ENCODE measurements at places on chromosomes 13 and 19.

DNA sequence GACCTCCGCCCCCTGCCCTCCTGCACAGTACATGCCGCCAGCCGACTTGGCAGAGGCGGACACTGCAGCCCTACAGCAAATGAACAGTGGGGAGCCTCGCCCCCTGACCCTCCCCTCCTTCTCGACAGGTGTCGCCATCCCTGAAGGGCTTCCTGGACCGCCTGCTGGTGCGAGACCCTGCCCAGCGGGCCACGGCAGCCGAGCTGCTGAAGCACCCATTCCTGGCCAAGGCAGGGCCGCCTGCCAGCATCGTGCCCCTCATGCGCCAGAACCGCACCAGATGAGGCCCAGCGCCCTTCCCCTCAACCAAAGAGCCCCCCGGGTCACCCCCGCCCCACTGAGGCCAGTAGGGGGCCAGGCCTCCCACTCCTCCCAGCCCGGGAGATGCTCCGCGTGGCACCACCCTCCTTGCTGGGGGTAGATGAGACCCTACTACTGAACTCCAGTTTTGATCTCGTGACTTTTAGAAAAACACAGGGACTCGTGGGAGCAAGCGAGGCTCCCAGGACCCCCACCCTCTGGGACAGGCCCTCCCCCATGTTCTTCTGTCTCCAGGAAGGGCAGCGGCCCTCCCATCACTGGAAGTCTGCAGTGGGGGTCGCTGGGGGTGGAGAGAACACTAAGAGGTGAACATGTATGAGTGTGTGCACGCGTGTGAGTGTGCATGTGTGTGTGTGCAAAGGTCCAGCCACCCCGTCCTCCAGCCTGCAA is 18.3 kb upstream of the NCCRP1 start:
- DNase-seq: no peak

GRCh38 chr13:43370842-43371241 is 347.5 kb downstream of the DNAJC15 start:
- no peak for DNase-seq

- DNase-seq: no peak
Measured at GRCh38 chr19:2413629-2414028, 13.8 kb downstream of the TIMM13 start.

GRCh38 chr13:21675095-21675991 is 4.5 kb downstream of the FGF9 start:
- peak; percentile 46 for DNase-seq

GRCh38 chr13:74868049-74868448 is 613.9 kb downstream of the TBC1D4 start:
- no peak for DNase-seq

DNA sequence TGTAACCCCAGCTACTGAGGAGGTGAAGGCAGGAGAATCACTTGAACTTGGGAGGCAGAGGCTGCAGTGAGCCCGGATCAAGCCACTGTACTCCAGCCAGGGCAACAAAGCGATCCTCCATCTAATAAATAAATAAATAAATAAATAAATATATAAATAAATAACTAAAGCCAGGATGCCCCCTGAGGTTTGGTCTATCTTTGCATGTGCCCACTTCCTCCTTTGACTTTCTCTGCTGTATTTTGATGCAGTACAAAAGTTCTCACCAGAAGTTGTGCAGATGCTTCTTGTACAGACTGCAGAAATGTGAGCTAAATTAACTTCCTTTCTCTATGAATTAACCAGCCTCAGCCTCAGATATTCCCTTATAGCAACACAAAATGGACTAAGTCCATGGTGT is 6.5 kb upstream of the N4BP2L2 start:
- no peak for DNase-seq

- peak; percentile 67 for DNase-seq
Measured at GRCh38 chr19:44653977-44654774, 10.5 kb downstream of the PVR start.

GRCh38 chr19:39263912-39264305 is 4.3 kb upstream of the IFNL2 start:
- no peak for DNase-seq

- DNase-seq: no peak
Measured at GRCh38 chr19:16429066-16429758, 42.6 kb downstream of the EPS15L1 start.

DNA sequence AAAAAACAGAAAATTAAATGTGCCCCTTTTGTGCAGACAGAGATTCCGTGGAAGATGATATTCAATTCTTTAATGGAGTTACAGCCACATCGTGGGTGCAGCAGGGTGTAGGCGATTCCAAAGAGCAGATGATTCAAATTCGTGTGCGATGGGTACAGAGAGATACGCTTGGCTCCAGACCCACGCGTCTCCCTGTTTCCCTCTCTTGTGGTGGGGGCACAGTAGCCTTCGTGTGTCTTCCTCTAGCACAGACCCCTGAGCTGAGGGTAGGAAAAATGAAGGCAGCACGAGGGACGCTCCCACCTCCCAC is 4.8 kb downstream of the TSPAN16 start:
- no peak for DNase-seq

All from activated naive CD4-positive, alpha-beta T cell treated with Interleukin-2 at 50 U/mL for 16 hours (primary cell).